ENCODE measurements at places on chromosomes 11 and 22.

DNA sequence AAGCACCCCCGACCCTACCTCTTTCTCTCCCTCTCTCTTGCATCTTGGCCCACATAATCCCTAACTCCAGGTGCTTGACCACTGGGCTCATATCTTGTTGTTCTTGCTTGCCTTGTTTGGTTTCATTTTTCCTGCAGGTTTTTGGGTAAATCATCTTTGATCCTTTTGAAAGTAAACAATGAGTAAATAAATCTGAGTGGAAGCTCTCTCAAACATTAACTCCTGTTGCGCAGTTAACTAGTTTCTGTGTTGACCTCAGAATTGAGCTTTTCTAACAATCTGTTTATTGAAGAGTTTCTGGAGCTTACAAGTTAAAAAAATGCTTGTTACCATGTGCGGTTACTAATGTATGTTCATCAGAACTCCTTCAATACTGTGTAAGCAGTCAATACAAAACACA is 38.8 kb upstream of the MICAL2 start:
- no peak for DNase-seq

- peak; percentile 85 for DNase-seq
Measured at GRCh38 chr22:30183861-30184278, 62.7 kb downstream of the LIF start.

DNA sequence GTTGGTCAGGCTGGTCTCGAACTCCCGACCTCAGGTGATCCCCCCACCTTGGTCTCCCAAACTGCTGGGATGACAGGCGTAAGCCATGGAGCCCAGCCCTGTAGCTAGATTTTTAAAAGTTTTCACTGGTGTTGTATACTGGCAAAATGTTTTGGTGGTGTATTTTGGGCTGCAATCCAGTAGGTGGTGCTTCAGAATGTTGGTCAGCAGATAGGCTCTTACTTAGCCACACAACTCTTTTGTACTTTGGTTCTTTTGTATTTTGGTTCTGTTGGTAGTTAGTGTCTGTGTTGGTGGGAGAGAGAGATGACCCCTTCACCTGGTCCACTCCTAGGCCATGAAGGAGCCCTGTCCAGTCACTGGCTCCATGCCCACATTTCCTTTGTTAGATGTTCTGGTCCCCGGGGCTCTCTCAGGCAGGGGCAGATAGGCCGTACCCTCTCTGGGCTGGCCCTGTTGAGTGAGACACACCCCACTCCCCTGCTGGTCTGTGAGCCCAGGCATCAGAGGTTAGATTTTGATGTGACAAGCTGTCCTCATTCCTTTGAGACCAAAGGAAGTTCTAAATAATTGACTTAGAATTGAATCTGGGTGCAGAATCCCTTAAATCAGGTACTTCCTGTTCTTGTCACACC is 123.8 kb downstream of the DDX10 start:
- peak; percentile 58 for DNase-seq

- no peak for DNase-seq
Measured at GRCh38 chr11:3203221-3204043, 15.2 kb downstream of the MRGPRG start.

DNA sequence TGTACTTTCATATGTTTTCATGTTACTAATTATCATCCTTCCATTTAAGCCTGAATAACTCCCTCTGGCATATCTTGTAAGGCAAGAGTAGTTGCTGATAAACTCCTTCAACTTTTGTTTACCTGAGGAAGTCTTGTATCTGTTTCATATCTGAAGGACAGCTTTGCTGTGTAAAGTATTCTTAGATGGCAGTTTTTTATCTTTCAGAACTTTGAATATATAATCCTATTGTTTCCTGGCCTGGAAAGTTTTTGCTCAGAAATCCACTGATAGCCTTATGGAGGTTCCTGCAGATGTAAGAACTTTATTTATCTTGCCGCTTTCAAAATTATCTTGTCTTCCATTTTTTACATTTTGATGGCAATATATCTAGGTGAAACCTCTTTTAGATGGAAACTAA is 69.1 kb downstream of the KCNQ1OT1 start:
- DNase-seq, result no peak

GRCh38 chr11:6599449-6599848 is 4.0 kb downstream of the RRP8 start:
- DNase-seq, result no peak

GRCh38 chr11:104338186-104338585 is 174.2 kb upstream of the PDGFD start:
- DNase-seq, result peak; percentile 4

DNA sequence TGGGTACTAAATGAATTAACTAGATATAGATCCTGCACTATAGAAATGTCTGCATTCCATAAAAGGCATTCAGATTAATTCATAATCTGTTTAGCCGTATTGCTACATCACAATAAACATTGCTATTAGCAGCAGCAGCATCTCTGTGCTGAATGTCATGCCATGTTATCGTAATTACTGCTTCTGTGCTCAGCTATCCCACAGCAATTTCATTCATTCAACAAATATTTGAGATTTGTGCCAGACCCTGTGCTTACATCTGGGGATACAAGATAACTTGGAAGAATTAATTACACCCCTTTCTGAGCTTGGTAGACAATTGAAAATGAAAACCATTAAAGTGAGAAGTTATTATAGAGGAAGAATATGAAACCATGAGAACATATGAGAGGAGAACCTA is 185.8 kb upstream of the C11orf87 start:
- DNase-seq, result no peak

GRCh38 chr11:46906609-46907041 is 11.7 kb downstream of the LRP4 start:
- peak; percentile 34 for DNase-seq

- DNase-seq, result no peak
Measured at GRCh38 chr11:32527261-32528175, 56.1 kb upstream of the EIF3M start.

DNA sequence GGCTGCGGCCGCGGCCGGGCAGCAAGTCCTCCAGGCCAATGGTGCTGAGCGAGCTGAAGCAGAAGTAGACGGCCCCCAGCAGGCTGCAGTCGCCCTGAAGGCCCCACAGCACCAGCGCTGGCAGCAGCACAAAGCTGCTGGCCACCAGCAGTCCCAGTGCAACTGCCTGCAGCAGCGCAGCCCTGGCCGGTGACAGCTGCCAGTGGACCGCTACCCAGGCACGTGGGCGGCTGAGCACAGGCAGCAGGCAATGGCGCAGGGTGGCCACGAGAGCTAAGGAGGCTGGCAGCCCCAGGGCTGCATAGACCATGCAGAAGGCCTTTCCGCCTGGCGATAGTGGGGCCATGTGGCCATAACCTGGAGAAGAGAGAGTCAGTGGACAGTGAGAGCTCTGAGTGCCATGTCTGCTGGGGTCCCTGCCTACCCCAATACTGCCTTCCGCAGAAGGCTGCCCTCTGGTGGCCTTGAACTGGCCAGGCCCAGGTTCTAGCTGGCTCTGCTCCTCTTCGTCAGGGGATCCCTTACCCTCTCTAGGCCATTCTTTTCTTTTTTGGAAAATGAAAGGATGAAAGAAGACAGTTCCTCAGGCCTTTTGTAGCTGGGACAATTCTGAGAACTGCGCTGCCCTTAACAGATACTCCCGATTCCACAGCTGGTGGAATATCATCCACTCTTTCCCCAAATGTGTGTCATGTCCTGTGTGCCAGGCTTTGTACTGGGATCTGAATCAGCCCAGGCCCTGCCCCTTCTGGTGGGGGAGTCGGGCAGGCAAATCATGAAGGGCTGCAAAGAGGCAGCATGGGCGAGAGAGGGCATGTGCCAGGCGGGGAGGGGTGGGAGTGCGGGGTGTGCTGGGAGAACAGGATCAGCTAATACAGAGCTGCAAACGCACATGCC is 1.8 kb downstream of the KCNK7 start:
- peak; percentile 40 for DNase-seq

DNA sequence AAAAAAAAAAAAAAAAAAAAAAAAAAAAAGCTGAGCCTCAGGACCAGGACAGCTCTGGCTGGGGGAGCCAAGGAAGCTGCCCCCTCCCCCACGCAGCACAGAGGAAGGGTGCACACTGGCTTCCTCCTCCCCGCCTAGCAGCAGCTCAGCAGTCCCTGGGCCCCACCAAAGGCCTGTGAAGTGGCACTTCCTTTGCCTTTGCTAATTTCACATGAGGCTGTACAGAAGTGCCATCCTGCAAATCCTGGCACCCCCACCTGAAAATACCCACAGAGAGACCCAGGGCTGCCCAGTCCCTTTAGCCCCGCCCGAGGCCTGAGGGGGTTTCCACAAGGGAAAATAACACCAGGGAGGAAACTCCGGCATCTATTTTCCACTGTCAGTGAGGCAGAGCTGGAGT is 3.9 kb downstream of the RHOG start:
- DNase-seq, result no peak

DNA sequence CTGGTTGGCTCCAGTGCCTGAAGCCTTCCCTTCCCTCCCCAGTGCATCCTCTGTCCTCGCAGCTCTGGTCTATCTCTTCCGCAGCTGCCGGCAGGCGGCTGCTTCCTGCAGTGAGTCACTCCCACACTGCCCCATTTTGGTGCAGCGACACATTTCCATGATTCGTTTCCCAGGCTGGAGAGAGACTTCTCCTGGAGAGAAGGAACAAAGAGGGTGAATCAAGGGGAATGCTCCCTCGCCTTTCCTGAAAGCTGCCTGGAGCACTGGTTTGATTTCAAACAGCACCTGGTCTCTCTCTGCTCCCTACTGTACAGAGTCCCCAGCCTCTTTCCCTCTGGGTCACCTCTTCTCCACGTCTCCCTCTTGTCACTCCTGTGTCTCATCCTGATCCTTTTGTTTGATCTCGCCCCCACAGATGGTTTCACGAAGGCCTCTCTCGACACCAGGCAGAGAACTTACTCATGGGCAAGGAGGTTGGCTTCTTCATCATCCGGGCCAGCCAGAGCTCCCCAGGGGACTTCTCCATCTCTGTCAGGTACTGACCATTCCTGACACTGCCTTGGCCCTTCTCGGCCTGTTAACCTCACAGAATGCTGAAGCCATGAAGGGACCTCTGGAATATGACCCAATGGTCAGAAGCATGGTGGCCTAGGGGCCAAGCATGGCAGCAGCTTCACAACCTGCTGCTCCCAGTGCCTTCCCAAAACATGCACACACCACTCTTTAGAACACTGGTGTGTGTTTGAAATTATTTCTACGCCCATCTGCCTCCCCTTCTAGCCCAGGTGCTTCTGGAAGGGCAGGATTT is at the start of gene TMA7B:
Gene TMA7B (plus strand): TSS at position 758 of the 808 bp plus-strand sequence. CDS start 3,978 bp downstream, outside the sequence.
- DNase-seq, result peak; percentile 77

DNA sequence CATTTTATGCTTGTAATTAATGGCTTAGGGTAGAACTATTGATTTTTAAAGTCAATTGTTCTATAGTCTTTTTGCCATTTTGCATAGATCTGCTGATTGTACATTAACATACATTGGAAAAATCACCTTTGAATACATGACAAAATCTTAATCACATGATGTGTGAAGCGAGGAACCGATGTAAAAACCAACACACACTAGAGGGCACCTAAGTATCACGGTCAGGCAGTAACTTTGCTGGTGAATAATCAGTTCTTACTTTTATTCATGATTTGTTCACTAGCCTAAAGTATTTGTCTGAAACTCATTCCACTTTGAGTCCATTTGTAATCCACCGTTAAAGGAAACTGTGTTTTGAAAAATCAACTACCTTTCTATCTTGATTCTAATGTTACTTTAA is 28.2 kb downstream of the JHY start:
- peak; percentile 30 for DNase-seq

- DNase-seq, result no peak
Measured at GRCh38 chr22:25908212-25908611, 166.2 kb downstream of the MYO18B start.

DNA sequence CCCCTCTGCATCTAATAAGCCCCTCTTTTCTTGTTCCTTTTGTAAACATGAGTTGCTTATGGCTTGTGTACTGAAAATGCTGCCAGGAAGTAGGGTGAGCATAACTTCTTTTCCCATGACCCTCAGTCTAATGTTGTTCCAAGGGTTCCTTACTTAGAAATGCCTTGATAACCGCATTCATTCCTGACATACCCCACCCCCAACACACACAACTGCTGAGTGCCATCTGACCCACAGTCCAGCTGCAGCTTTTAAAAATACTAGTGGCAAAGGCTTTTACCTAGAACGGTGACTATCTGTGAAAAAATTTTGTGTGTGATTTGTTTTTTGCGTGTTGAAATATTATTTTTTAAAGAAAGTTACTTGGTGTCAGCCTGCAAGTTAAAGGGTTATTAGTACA is 52.6 kb downstream of the ARHGAP42 start:
- peak; percentile 91 for DNase-seq

DNA sequence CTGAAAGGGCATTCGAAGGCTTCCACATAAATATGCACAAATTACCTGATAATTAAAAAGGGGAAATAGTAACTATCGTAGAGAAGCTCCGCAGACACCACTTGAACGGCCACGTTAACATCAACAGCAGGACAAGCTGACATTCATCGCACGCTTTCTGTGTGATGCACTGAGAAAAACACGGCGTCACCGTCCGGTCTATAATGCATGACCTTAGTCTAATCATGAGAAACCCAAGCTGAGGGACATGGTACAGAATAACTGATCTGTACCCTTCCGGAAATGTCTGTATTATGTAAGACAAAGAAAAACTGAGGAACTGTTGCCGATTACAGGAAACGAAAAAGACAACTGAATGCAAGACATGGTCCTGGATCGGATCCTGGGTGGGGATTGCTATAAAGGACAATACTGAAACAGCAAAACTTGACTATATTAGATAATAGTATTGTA is 678 bp upstream of the RANGAP1 start:
- peak; percentile 62 for DNase-seq

GRCh38 chr22:36757668-36758211 is 18.2 kb downstream of the IFT27 start:
- peak; percentile 75 for DNase-seq
